Pulmonary artery endothelial cell (primary cell): ENCODE measurements at places on chromosomes 7 and 10. TPM values are rescaled to one million over a fixed set of nuclear protein-coding genes. Genes with fewer than 3 reads are reported as not detected.

TUBAL3 gene
- total RNA-seq, result 0.11 and 0.73 TPM in 2 replicates

TRIM50 gene
- not detected in 2 replicates for total RNA-seq

BAG3 gene
- total RNA-seq, result 12.7 and 21.0 TPM in 2 replicates

VGF gene
- total RNA-seq, result 0.07 TPM in 1 of 2 replicates, not detected in the other

SH2D4B gene
- total RNA-seq, result under 0.01 TPM in 1 of 2 replicates, not detected in the other

MMRN2 gene
- total RNA-seq, result 355 and 372 TPM in 2 replicates

HEPACAM2 gene
- 0.07 TPM in 1 of 2 replicates, not detected in the other for total RNA-seq

ANKRD30A gene
- total RNA-seq, result not detected in 2 replicates

HGF gene
- total RNA-seq, result 3.3 and 5.1 TPM in 2 replicates

SFTPA1 gene
- total RNA-seq, result not detected in 2 replicates

ZEB1 gene
- total RNA-seq, result 121 and 168 TPM in 2 replicates

PILRB gene
- total RNA-seq, result 3.4 and 10.8 TPM in 2 replicates

CRYGN gene
- not detected in 2 replicates for total RNA-seq

ERVW-1 gene
- not detected in 2 replicates for total RNA-seq

AKR1C1 gene
- 9.1 and 10.5 TPM in 2 replicates for total RNA-seq

DDX21 gene
- 152 and 176 TPM in 2 replicates for total RNA-seq

MUC12 gene
- under 0.01 TPM in 1 of 2 replicates, not detected in the other for total RNA-seq

TFPI2 gene
- 16.4 and 79.2 TPM in 2 replicates for total RNA-seq
